ENCODE measurements at places on chromosomes 7 and 10.

GRCh38 chr10:10845185-10845584, 172.5 kb upstream of the CELF2 start:
- no peak for DNase-seq

GRCh38 chr10:45249978-45250693, 65.3 kb downstream of the OR13A1 start:
- DNase-seq, result no peak

DNA sequence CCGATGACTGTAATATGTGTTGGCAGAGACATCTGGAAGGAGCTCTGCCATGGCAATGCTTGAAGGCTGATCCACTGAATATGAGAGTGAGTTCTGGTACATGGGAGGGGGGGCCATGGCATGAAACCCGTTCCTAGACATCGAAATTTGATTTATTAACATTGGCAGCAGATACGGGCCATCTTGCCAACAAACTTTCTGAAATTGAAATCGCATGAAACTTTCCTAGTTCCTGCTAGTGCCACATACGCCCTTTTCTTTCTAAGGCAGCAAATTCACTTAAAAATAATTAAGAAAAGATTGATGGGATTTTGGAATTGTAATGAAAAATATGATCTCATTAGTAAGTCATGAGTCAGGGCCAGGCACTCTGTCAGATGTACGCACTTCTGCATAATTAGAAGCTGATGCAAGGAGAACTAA, 91.8 kb upstream of the KMT2C start:
- DNase-seq, result no peak

- DNase-seq, result no peak
These were observed at the start of gene VENTX for GRCh38 chr10:133237588-133238465. TSS of gene VENTX (plus strand) at chr10:133237855. CDS start at chr10:133237915, 60 bp downstream.

GRCh38 chr10:14396411-14397048, 65.8 kb upstream of the FRMD4A start:
- DNase-seq, result no peak

DNA sequence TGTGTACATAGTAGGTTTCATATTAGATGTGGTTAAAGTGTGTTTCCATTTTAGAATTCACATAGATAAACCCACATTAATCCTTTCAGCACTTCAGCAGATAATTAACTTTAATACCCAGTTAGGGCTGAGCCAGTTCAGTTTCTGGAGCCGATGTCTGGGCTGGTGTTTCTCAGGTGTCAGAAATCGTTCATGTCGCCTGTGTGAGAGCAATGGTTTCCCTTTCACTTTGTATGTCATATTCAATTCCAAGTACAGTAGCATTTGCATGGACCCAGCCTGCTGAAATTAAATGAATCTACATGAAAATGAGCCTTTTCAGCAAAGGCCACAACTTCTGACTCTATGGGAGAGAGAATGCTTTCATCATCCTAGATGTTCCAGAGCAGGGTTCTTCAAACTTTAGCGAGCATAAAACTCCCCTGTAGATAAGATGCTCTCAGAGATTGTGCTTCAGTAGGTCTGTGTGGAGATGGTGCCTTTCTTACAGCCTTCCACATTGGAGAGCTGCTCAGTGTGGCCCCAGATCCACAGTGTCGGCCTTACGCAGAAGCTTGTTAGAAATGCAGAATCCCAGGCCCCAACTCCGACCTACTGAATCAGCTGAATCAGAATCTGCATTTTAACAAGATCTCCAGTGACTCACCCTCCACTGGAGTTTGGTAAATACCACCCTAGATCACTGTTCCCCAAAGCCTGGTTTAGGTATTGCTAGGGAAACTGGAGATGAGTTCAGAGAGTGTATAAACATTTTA, 19.6 kb downstream of the WIPF3 start:
- no peak for DNase-seq

DNA sequence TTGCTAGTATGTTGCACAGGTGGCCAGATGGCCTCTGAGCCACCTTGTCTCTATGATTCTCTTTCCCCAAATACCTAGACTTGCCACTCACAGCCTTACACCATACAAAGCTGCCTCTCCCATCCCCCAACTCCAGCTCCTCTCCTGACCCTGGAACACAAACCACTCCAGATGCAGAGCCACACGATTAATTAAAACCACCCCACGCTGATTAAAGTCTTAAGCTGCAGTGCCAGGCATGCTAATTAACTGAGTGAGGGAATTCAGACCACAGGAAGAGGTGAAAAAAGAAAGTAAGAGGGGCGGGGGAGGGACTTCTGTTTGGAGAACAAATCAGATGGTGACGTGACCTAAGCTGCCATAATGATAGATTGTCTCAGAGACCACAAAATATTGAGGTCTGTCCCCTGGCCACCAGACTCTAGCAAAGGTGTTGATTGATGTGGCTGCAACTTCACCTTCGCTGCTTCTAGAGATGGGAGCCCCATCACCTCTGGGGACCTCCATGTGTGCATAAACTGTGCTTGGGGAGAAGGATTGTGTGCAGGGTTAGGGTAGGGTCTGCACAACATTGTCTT, 331.3 kb downstream of the PLXNA4 start:
- no peak for DNase-seq

DNA sequence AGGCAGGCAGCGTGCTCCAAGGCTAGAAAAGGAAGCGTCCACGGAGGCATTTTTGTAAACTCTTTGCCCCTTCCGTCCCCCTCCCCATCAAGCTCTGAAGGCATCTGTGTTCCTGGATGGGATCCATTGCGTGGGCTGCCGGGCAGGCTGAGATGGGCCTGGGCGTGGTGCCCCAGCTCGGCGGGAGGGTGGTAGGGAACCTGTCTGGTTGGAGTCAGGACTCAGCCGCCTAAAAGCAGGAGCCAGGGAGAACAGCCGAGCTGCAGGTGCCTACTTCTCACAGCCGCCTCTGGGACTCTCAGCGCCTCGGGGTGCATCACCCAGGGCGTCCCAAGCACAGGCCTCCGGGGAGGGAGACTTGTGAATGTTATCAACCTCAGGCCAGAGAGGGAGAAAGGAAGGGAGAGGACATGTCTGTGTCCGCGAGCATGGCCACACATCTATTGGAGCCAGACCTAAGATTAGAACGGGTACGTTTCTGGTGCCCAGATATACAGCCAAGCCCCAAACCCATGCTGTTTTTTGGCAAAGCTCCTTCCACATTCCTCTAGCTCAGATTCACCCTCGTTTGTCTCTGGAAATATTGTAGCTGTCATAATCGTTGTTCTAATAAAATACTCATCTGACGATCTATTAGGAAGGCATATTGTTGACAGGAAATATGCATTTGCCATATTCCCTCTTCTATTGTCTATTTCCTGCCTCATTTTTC, 48.6 kb upstream of the CTBP2 start:
- no peak for DNase-seq

- no peak for DNase-seq
These were observed 113.0 kb downstream of the EXOC4 start for GRCh38 chr7:133365917-133366316.

DNA sequence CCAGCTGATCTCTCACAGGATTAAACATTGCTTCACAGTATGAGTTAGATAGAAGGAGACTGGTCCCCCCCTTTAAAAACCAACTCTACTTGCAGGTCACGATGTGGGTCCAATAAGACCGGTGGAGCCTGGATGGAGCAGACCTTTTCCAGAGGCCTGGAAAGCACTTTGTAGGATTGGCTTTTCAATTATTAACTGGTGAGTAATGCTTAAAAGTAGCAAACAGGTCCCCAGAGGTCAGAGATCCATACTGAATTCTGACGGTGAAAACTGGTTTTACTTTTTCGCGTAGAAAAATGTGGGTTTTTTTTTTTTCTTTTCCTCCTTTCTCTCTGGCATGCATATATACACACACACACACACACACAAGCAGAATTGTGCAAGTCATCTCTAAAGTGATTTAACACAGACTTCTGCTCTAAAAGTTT, 74.9 kb upstream of the OGDHL start:
- no peak for DNase-seq

- no peak for DNase-seq
These were observed 468.8 kb upstream of the NRP1 start for GRCh38 chr10:33803248-33803647.

DNA sequence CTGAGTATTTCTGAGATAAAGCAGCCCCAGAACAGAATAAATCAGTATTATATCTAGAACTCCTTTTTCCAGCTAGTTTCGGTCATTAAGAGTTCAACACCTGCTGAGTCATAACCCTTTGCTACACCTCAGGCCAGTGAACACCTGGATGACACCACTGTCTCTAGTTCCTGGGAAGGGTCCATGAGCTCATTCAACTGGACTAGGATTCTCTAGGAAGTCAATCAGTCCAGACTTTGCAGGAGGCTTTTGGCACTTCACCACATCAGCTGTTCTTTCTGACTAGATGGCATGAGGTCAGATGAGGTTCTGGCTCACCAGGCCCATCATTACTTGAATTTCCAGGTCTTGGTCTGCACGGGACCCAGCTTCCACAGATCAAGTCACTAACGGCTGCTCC, 11.7 kb downstream of the SLC39A12 start:
- DNase-seq, result no peak

DNA sequence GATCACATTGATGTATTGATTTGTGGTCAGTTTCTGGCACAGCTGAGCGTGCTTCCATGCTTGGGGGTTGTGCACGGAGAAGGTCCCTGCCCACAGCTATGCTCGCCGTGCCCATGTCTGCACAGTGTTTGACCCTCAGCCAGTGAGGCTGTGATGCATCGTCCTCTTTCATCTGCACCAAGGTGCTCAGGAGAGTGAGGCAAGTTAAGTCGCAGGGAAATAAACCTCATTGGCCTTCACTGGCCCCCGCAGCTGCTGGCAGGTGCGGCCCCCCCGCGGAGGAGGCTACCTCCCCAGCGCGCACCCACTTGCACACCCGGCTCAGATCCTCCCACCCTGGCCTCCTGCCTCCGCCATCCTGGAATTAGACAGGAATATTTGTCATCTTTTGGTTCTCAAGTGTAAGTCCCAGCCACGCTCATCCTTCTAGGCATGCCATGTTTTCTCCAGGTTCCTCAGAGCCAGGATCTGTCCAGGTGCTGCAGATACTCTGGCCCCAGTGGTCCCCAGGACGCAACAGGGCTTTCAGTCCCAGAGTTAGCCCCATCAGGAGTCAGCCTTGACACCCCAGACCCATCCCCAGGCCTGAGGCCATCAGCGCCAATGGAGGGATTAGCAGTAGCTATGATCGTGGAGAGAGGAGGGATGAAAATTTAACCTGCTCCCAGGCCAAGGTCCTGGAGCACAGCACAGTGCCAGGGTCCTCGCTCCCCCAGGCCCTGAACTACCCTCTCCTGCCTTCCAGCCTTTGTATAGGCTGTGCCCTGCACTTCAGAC, 93.7 kb downstream of the OAT start:
- DNase-seq, result no peak

DNA sequence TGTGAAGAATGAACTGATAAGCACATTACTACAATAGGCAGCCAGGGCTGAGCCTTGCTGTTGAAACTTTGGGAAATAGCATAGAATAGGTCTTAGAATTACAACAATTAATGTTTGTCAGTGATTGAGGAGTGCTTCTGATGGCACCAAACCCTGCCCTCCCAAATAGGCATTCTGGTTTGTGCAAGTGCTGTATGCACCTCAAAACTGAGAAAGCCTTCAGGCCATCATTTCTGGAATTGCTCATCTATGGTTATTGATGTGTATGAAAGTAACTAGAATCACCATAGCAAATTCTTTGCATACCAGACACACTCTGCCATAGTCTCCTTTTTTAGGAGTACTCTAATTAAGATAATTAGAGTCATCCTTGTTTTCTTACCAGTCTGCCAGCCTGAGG, 585.0 kb upstream of the MBL2 start:
- no peak for DNase-seq

- no peak for DNase-seq
These were observed 92.7 kb downstream of the LSMEM1 start for GRCh38 chr7:112573302-112574039.

- no peak for DNase-seq
These were observed 78.6 kb downstream of the CDH23 start for GRCh38 chr10:71475243-71475871.

DNA sequence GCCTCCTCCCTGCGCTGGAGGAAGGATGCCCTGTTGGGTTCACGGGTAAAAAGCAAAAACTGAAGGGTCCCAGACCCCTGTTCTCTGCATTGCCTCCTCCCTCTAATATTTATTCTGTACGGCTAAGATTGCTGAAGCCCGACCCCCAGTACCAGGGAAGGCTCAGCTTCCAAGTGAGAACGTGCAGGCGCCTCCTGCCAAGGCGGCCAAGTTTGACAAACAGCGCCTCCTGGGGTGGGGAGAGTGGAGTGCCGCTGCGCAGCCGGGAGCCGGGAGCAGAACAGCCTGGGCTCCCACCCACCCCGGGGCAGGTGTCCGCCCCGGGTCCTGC, 4.7 kb upstream of the EBF3 start:
- DNase-seq, result no peak

- no peak for DNase-seq
These were observed 9.2 kb upstream of the GSAP start for GRCh38 chr7:77425101-77426051.

DNA sequence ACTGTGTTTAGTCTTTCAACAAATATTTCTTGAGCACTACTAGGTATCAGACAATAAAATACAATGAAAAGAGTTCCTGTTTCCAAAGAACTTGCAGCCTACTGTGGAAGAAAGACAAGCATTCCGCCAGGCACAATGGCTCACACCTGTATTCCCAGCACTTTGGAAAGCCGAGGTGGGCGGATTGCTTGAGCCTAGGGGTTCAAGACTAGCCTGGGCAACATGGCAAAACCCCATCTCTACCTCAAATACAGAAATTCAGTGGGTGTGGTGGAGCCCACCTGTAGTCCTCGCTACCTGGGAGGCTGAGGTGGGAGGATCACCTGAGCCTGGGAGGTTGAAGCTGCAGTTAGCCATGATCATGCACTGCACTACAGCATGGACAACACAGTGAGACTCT, 6.1 kb downstream of the SVOPL start:
- DNase-seq, result no peak

- DNase-seq, result peak; percentile 37
These were observed 186.4 kb downstream of the FAM107B start for GRCh38 chr10:14588084-14588937.

- no peak for DNase-seq
These were observed 11.1 kb upstream of the SLC18A3 start for GRCh38 chr10:49598986-49599385.

- no peak for DNase-seq
These were observed 440.5 kb downstream of the SEMA3D start for GRCh38 chr7:84746353-84746752.

DNA sequence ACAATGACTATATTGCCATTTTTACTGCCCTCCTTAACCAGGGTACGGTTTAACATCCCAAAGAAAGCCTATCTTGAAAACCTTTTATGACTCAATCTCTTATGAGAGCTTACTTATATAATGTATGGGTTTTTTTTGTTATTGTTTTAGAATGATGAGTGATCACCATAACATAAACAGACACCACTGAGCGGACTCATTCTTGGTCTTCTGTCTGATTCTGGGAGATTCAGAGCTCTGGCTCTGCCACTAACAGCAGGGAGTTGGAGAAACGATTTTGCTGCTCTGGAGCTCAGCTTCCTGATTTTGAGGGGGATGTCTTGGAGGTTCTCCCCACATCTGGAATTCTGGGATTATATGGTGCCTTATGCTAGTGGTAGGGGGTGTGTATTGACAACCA, 244.1 kb downstream of the FRMD4A start:
- no peak for DNase-seq

DNA sequence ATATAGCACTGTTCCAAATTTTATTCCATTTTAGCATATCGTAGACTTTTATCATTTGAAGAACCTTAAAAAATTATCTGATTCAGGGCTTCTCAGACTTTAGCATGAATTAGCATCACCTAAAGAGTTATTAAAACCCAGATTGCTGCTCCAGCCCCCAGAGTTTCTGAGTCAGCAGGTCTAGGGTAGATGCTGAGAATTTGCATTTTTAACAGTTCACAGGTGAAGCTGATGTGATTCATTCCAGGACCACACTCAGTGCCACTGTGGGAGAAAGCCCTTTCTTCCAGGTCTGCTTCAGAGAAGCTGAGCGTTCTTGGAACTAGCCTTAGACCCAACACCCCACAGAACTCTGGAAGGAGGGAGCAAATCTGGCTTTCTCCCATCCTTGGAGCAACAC, 174.1 kb upstream of the YAE1 start:
- no peak for DNase-seq

All from activated T-helper 1 cell treated with anti-CD3 and anti-CD28 coated beads, Interleukin-2, amount 50 U/mL, for 16 hours (primary cell).